Lung microvascular endothelial cell (primary cell): ENCODE measurements at places on chromosomes 11 and 22.

DNA sequence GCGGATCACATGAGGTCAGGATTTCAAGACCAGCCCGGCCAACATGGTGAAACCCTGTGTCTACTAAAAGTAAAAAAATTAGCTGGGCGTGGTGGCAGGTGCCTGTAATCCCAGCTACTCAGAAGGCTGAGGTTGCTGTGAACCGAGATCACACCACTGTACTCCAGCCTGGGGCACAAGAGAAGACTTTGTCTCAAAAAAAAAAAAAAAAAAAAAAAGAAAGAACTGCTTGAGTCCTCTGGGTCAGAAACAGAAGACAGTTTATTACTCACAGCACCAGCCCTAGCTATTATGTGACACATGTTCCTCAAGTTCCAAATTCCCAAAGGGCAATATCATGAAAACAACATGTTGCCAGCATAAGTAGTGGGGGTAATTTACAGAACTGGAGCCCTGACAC is 1014.1 kb upstream of the RAG2 start:
- no peak for DNase-seq

GRCh38 chr11:2808850-2809846 is 76.4 kb downstream of the CDKN1C start:
- no peak for DNase-seq

GRCh38 chr11:100929377-100929776 is 200.2 kb downstream of the PGR start:
- DNase-seq = no peak

GRCh38 chr11:120401506-120401905 is 65.3 kb downstream of the ARHGEF12 start:
- DNase-seq = no peak

- DNase-seq = peak; percentile 26
Observed at GRCh38 chr11:134261626-134262488, 8.5 kb downstream of the ACAD8 start.
